Uterus (tissue), 4 donors: ENCODE measurements at places on chromosomes 2 and 18.

GRCh38 chr18:35042389-35043071 lies 1.3 kb downstream of the MAPRE2 start:
- peak overlapping the region; percentile 86 for H3K27ac ChIP-seq
- DNase-seq: no peak
- no peaks in the 10 kb centered on the region for H3K27me3 ChIP-seq

- no peak for DNase-seq
- H3K4me3 ChIP-seq: no peak overlapping the region
- no peaks in the 10 kb centered on the region for H3K27me3 ChIP-seq
- H3K27ac ChIP-seq: no peak overlapping the region
- no peaks in the 10 kb centered on the region for H3K36me3 ChIP-seq
These were observed 30.4 kb downstream of the TMEM178A start for GRCh38 chr2:39696101-39696553.

DNA sequence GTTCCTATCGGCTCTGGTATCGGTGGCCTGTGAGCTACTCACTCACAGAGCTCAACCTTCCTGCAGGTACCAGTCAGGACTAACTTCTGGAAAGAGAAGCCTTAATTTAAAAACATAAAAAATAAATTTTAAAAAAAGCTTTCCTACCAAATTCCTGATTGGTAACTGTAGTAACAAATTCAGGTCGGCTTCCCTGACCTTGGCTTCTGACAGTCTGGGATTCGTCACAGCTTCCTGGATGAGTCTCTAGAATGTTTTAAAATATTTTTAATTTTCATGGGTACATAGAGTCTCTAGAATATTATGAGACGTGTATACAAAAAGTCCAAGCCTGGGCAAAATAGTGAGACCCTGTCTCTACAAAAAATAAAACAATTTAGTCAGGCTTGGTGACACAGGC lies 45.0 kb upstream of the MTCL1 start:
- no peak overlapping the region for H3K27ac ChIP-seq
- no peak overlapping the region for H3K4me3 ChIP-seq
- DNase-seq: no peak
- no peaks in the 10 kb centered on the region for H3K27me3 ChIP-seq

- H3K4me1 ChIP-seq: no peaks in the 10 kb centered on the region
- no peak for DNase-seq
These were observed 49.2 kb upstream of the OTOS start for GRCh38 chr2:240189686-240190085.

DNA sequence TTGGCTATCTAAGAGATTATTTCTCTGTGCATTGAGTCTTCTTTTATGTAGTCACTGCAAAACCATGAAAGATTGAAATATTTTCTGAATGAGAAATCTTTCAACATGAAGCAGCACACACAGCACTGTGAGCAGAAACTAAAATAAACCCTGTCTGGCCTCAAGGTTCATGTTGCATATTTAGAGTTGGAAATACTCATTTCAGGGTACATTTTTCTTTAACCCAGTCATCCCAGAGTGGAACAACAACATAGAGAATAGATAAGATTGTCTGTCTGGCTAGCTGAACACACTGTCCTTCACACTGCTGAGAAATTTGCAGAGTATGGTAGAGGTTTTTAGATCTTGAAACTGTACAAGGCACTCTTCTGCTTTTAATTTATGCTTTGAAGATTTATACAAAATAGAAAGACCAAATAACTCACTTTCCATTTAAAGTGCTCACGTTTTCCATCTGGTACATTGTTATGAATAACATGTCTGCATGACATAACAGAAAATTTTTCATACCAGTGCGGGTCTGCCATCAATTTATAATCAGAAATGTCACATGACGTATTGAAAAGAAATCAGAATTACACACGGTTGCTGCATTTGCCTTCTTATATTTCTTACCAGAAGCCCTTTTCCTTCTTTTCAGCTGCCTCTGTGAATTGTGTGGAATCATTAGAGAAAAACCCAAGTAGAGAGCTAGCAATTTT lies 25.0 kb upstream of the FN1 start:
- no peaks in the 10 kb centered on the region for H3K4me1 ChIP-seq
- H3K4me3 ChIP-seq: no peak overlapping the region
- H3K36me3 ChIP-seq: no peaks in the 10 kb centered on the region
- no peaks in the 10 kb centered on the region for H3K27me3 ChIP-seq
- peak overlapping the region; percentile 42 for H3K27ac ChIP-seq

DNA sequence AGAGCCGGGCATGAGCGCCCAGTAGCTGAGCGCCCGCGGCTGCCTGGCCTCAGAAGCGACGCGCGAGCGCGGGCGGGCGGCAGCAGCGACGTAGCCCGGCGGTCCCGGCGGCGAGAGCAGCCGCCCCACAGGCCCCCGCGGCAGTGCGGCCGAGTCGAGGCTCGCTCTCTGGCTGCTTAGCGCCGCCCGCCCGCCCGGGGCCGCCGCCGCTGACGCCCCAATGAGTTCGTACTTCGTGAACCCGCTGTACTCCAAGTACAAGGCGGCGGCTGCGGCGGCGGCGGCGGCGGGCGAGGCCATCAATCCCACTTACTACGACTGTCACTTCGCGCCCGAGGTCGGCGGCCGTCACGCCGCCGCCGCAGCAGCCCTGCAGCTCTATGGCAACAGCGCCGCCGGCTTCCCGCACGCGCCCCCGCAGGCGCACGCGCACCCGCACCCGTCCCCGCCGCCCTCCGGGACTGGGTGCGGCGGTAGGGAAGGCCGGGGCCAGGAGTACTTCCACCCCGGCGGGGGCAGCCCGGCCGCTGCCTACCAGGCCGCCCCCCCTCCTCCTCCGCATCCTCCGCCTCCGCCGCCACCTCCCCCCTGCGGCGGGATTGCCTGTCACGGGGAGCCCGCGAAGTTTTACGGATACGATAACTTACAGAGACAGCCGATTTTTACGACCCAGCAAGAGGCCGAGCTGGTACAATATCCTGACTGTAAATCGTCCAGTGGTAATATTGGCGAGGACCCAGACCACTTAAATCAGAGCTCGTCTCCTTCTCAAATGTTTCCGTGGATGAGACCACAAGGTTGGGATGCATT lies 847 bp downstream of the HOXD8 start:
- peak overlapping the region; percentile 78 for H3K4me3 ChIP-seq
- H3K36me3 ChIP-seq: no peaks in the 10 kb centered on the region
- no peaks in the 10 kb centered on the region for H3K4me1 ChIP-seq
- H3K27ac ChIP-seq: peak overlapping the region; percentile 99
- DNase-seq: peak; percentile 92

DNA sequence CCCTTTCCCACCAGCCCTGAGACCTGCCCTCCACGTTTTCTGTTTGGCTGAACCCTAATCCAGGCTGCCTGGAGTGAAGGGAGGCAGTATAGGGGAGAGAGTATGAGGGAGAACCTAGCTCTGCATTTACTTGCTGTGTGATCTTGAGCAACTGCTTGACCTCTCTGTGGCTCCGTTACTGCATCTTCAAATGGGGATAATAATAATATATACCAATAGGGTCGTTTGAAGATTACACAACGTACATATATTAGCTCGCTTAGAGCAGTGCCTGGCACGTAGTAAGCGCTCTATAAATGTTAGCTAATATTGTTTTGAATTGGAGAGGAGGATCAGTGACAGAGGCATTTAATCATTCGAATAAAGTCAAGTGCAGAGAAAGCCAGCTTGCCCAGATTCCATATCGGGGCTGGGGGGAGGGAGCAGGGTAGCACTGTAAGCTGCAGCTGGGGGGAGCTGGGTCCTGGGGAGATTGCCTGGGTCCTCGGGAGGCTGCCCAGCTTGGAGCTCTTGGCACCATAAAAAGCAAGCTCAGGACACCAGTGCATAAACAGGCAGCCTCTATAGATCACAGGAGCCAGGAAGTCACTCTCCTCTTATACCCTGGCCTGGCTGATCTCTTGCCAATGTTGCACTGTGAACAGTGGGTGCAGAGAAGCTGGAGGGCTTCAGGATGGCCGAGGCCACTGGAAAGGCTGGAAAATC lies 19.1 kb downstream of the KCNK3 start:
- no peaks in the 10 kb centered on the region for H3K27me3 ChIP-seq
- H3K4me3 ChIP-seq: no peak overlapping the region
- no peak for DNase-seq
- no peaks in the 10 kb centered on the region for H3K36me3 ChIP-seq
- H3K4me1 ChIP-seq: no peaks in the 10 kb centered on the region

DNA sequence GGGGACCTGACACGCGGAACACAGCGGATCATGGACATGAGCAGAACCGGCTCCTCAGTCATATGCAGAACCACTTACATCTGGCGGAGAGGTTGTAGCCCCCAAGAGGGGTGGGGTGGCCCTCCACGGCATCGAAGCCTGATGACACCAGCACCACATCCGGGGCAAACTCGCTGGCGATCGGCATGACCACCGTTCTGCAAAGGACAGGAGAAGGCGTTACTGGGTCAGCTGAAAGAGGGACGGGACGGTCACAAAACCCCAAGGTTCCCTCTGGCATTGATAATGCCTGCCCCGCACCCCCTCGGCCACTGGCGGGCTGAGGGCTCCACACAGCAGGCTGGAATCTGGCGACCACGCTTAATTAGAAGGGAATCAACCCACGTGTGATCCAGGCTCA lies 220.5 kb downstream of the TWIST2 start:
- H3K27me3 ChIP-seq: no peaks in the 10 kb centered on the region
- no peaks in the 10 kb centered on the region for H3K36me3 ChIP-seq
- H3K27ac ChIP-seq: no peak overlapping the region
- H3K4me1 ChIP-seq: no peaks in the 10 kb centered on the region
- DNase-seq: no peak
- H3K4me3 ChIP-seq: no peak overlapping the region

DNA sequence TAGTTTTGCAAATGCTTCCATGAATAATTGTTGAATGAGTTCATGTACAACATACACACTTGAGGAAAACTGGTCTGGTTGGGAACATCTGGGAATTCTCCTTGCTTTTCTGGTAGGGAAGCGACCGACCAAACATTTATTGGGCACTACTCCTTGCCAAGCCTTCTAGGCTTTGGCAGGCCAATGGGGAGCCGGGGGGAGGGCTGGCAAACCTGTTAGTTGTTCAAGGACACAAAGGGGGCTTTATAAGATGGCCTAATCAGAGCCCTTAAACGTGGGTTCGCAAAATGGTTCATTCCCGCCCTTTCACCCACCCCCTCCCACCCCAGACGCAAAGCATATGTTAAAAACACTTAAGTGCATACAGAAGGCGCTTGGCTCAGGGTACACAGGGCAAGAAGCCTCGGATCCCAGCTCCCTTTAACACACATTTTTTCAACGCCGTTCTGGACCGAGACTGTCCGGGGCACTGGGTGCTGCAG lies 844 bp upstream of the VSNL1 start:
- H3K36me3 ChIP-seq: no peaks in the 10 kb centered on the region
- H3K27me3 ChIP-seq: peaks cover 11% of the 10 kb centered on the region
- DNase-seq: peak; percentile 15

- DNase-seq: no peak
- H3K4me3 ChIP-seq: peak overlapping the region; percentile 20
- no peaks in the 10 kb centered on the region for H3K36me3 ChIP-seq
- H3K27ac ChIP-seq: peak overlapping the region; percentile 11
- H3K27me3 ChIP-seq: no peaks in the 10 kb centered on the region
These were observed 211.4 kb upstream of the SMIM21 start for GRCh38 chr18:75638776-75639471.

- no peak overlapping the region for H3K4me3 ChIP-seq
- peaks cover 3% of the 10 kb centered on the region for H3K27me3 ChIP-seq
These were observed 78.8 kb upstream of the TTC21B start for GRCh38 chr2:166032361-166032760.

- H3K27ac ChIP-seq: no peak overlapping the region
- no peaks in the 10 kb centered on the region for H3K27me3 ChIP-seq
- H3K4me1 ChIP-seq: no peaks in the 10 kb centered on the region
- DNase-seq: no peak
These were observed 302.5 kb upstream of the ACVR2A start for GRCh38 chr2:147542351-147542750.

DNA sequence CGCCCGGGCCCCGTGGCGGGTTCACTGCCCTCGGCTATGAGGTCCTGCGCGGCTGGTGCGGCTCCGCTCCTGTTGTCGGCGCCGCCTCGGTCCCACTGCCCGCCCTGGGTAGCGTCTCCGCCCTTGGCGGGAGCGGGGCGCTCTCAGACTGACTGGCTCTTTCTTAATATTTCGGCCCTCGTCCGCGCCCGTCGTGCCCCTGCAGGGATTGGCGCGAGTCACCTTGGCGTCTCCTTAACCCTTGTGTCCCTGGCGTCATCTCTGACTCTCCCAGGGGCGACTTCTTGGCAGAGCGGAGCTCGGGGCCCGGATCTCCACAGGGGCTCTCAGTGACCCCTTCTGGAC lies 1.3 kb downstream of the PTMA start:
- H3K27me3 ChIP-seq: no peaks in the 10 kb centered on the region
- H3K27ac ChIP-seq: peak overlapping the region; percentile 99
- H3K36me3 ChIP-seq: no peaks in the 10 kb centered on the region
